Activated B cell treated with CpG ODN at 0.5 μM for 24 hours (primary cell): ENCODE measurements at places on chromosomes 1 and 21. TPM values are rescaled to one million over a fixed set of nuclear protein-coding genes. Genes with fewer than 3 reads are reported as not detected.

DNA sequence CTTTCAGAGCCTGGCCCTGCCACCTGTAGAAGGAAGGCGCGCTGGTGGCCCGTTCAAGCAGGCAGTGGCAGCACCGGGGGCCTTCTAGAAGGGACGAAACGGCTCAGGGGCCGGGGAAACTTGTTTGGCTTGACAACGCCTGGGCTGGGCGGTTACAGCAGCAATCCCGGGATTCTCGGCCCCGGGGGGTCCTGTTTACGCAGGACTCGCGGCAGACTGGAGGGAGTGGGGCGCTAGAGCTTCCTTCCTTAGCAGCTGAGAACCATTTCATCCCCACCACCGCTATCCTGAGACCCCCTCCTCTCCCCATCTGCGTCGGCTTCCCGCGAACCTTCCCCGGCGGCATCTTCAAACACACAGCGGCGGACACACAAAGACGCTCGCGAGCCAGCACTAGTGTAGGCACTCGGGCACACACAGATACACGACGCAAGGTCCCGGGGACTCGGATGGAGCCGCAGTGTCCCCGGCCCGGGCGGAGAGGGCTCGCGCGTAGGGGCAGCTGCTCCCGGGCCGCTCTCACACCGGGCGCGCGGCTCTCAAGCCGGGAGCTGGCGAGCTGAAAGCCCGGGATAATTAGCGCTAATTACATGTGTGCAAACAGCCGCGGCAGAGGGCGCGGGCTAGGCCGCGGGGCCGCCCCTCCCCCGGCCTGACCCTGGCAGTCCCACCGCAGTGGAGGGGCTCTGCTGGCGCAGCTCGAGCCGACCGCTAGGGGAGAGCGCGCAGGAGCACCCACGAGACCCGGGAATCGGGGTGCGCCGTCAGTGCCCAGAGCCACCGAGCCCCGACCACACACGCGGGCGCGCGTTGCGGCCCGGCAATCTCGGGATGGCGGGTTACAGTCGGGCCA, 271.4 kb downstream of the FOXD2 start:
- DNase-seq = no peak
- no peaks in the 10 kb centered on the region for H3K36me3 ChIP-seq
- no peak overlapping the region for H3K27ac ChIP-seq
- peaks cover 15% of the 10 kb centered on the region for H3K4me1 ChIP-seq
- peaks cover 64% of the 10 kb centered on the region for H3K27me3 ChIP-seq

Gene PHLDA3
- total RNA-seq = 0.18 TPM in 1 of 2 replicates, not detected in the other

DNA sequence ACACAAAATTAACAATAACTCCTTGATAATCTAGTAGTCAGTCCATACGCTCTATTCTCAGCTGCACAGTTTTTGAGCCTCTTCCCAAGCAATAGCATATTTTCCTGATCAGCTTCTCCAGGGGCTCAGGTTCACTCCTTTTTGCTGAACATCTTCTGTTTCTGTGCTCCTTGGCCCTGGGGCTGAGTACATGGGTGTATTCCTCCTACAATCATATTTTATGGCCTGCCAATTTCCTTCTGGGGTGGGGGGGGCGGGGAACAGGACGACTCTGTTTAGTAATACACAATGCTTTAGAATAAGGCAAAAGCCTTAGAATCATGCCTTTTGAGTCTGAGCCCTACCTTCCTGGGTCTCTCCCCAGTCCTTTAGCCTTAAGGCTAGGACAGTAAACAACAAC, 8.5 kb downstream of the CLDN19 start:
- no peaks in the 10 kb centered on the region for H3K36me3 ChIP-seq
- DNase-seq = no peak
- H3K4me3 ChIP-seq = no peak overlapping the region
- H3K27ac ChIP-seq = no peak overlapping the region

Gene GNAT2
- 0.71 TPM in 1 of 2 replicates, not detected in the other for total RNA-seq

- H3K4me1 ChIP-seq = peaks cover 7% of the 10 kb centered on the region
- H3K27me3 ChIP-seq = no peaks in the 10 kb centered on the region
- peak overlapping the region; percentile 36 for H3K27ac ChIP-seq
- H3K4me3 ChIP-seq = peak overlapping the region; percentile 36
Measured at GRCh38 chr1:103517380-103518047, 8.0 kb upstream of the RNPC3 start.

DNA sequence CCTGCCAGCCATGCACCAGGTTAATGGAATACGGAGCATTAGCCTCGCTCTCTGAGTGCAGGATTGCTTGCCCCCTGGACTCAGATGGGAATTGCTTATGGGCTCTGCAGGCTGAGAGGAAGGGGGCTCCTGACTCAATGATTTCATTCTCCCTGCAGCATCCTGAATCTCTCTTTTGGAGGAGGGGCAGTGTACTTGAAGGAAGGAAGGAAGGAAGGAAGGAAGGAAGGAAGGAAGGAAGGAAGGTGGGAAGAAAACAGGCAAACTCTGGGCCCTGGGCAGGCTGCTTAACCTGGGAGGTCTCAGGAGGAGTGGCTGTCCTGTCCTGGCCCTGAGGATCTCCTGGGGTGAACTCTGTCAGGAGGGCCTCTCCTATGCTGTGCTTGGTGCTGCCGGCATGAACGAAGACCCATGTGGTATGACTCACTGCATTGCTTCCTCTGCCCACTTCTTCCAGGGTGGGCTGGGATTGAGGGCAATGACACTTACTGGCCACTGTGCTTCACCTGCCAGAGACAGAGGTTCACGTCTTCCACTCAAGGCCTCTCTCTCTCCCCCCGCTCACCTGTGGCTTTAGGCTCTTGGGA, 257.1 kb upstream of the CSF3R start:
- H3K4me3 ChIP-seq = no peak overlapping the region
- H3K36me3 ChIP-seq = no peaks in the 10 kb centered on the region
- H3K27ac ChIP-seq = no peak overlapping the region
- H3K4me1 ChIP-seq = no peaks in the 10 kb centered on the region
- H3K27me3 ChIP-seq = peaks cover 27% of the 10 kb centered on the region
- no peak for DNase-seq

Gene PBX1
- total RNA-seq = not detected in 2 replicates

DNA sequence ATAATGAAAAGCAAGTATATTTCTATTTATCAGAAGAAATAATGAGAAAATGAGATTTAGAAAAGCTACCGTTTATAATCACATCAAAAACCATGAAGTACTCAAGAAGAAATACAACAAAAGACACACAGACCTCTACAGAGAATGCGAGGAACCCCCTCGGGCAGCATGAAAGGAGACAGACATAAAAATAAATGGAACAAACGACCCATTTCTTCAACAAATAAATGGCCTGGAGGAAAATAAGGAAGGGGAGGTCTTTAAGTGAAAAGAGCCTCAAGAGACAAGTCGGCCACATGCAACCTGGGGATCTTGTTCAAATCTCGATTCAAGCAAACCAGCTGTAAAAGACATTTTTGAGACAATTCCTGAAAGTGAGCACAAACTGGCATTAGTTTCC, 6.0 kb downstream of the CFAP74 start:
- H3K4me1 ChIP-seq = peaks cover 2% of the 10 kb centered on the region
- no peaks in the 10 kb centered on the region for H3K36me3 ChIP-seq
- H3K27me3 ChIP-seq = peaks cover 27% of the 10 kb centered on the region
- no peak for DNase-seq

Gene GJA5
- not detected in 2 replicates for total RNA-seq

Gene C1orf210
- total RNA-seq = not detected in 2 replicates

Gene S100A11
- 65.6 and 71.2 TPM in 2 replicates for total RNA-seq

- H3K36me3 ChIP-seq = peaks cover 71% of the 10 kb centered on the region
Measured at GRCh38 chr1:22071511-22071910, 19.0 kb downstream of the CDC42 start.

Gene CFAP74
- not detected in 2 replicates for total RNA-seq

Gene ESPN
- total RNA-seq = 0.18 TPM in 1 of 2 replicates, not detected in the other

Gene UTS2
- 4.1 and 5.9 TPM in 2 replicates for total RNA-seq

DNA sequence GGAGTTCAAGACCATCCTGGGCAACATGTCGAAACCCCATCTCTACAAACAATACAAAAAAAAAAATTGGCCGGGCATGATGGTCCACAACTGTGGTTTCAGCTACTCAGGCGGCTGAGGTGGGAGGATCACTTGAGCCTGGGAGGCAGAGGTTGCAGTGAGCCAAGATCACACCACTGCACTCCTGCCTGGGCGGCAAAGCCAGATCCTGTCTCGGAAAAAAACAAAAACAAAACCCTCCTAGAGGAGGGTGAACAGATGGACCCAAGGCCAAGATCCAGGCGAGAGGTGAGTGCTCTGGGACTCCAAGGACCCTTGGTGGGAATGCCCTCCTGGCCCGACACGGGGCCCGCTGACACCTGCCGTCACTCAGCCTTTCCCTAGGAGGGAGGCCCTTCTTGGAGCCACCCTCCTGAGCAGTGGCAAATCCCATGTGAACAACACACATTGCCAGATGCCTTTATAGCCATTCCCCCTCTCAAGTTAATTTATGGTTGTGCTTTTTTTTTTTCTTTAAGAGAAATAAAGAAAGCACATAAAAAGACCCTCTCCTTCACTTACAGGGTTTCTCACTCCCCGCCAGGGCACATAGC, 380 bp downstream of the TFF2 start:
- H3K4me1 ChIP-seq = no peaks in the 10 kb centered on the region
- no peak overlapping the region for H3K4me3 ChIP-seq
- no peak overlapping the region for H3K27ac ChIP-seq
- peaks cover 10% of the 10 kb centered on the region for H3K27me3 ChIP-seq

- no peak overlapping the region for H3K27ac ChIP-seq
- no peaks in the 10 kb centered on the region for H3K27me3 ChIP-seq
- no peaks in the 10 kb centered on the region for H3K4me1 ChIP-seq
- DNase-seq = no peak
Measured at GRCh38 chr1:238484121-238484520, 593.4 kb upstream of the ZP4 start.

- no peaks in the 10 kb centered on the region for H3K27me3 ChIP-seq
- H3K27ac ChIP-seq = no peak overlapping the region
- no peaks in the 10 kb centered on the region for H3K4me1 ChIP-seq
- DNase-seq = no peak
Measured at GRCh38 chr1:11526071-11526895, 47.3 kb downstream of the DISP3 start.

Gene MYOC
- total RNA-seq = not detected in 2 replicates

Gene FAM78B
- 0.64 and 1.00 TPM in 2 replicates for total RNA-seq

- no peaks in the 10 kb centered on the region for H3K36me3 ChIP-seq
- H3K4me3 ChIP-seq = no peak overlapping the region
- H3K4me1 ChIP-seq = peaks cover 4% of the 10 kb centered on the region
- no peak overlapping the region for H3K27ac ChIP-seq
- no peak for DNase-seq
Measured at GRCh38 chr1:179714159-179714558, 28.9 kb upstream of the FAM163A start.

Gene PKNOX1
- total RNA-seq = 13.3 and 15.6 TPM in 2 replicates

Gene TPTE
- total RNA-seq = not detected in 2 replicates

- H3K27ac ChIP-seq = no peak overlapping the region
- DNase-seq = no peak
- peaks cover 80% of the 10 kb centered on the region for H3K36me3 ChIP-seq
- no peaks in the 10 kb centered on the region for H3K27me3 ChIP-seq
- H3K4me1 ChIP-seq = no peaks in the 10 kb centered on the region
- no peak overlapping the region for H3K4me3 ChIP-seq
Measured at GRCh38 chr1:48740621-48741020, 36.1 kb downstream of the BEND5 start.

Gene SMCP
- not detected in 2 replicates for total RNA-seq

GRCh38 chr1:162003061-162003829, 20.4 kb downstream of the OLFML2B start:
- no peak for DNase-seq
- H3K27me3 ChIP-seq = peaks cover 19% of the 10 kb centered on the region
- H3K36me3 ChIP-seq = no peaks in the 10 kb centered on the region
- no peak overlapping the region for H3K27ac ChIP-seq
- no peaks in the 10 kb centered on the region for H3K4me1 ChIP-seq

Gene LAMC2
- total RNA-seq = not detected in 2 replicates

DNA sequence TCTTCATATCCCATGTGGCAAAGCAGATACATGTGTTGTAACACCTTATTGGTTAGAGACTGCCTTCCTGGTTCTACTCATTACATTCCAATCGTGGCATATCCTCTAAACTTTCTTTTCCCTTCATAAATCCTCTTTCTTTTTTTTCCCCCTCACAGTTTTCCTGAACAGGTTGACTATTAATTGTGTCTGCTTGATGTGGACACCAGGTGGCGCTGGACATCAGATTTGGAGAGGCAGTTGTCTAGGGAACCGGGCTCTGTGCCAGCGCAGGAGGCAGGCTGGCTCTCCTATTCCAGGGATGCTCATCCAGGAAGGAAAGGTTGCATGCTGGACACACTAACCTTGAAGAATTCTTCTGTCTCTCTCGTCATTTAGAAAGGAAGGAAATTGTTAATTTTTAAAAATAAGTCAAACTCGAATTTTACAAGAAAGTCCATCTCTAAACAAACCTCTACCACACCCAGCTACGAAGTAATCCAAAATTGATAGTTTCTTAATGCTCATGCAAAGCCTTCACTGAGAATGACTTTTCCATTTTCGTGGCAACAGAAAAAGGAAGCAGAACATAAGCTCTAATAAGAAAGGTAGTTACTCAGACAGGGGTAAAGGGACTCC, 59.4 kb upstream of the ASB17 start:
- DNase-seq = peak; percentile 30
- no peak overlapping the region for H3K4me3 ChIP-seq
- no peaks in the 10 kb centered on the region for H3K36me3 ChIP-seq
- peaks cover 3% of the 10 kb centered on the region for H3K27me3 ChIP-seq
- H3K27ac ChIP-seq = no peak overlapping the region

- H3K36me3 ChIP-seq = no peaks in the 10 kb centered on the region
- no peaks in the 10 kb centered on the region for H3K4me1 ChIP-seq
- H3K27ac ChIP-seq = no peak overlapping the region
- no peak for DNase-seq
Measured at GRCh38 chr1:208565756-208566440, 321.7 kb upstream of the PLXNA2 start.

- H3K4me3 ChIP-seq = peak overlapping the region; percentile 87
- H3K36me3 ChIP-seq = peaks cover 21% of the 10 kb centered on the region
- no peaks in the 10 kb centered on the region for H3K27me3 ChIP-seq
- H3K4me1 ChIP-seq = peaks cover 46% of the 10 kb centered on the region
- DNase-seq = no peak
Measured at GRCh38 chr1:6783936-6784559, 1.2 kb upstream of the CAMTA1 start.

DNA sequence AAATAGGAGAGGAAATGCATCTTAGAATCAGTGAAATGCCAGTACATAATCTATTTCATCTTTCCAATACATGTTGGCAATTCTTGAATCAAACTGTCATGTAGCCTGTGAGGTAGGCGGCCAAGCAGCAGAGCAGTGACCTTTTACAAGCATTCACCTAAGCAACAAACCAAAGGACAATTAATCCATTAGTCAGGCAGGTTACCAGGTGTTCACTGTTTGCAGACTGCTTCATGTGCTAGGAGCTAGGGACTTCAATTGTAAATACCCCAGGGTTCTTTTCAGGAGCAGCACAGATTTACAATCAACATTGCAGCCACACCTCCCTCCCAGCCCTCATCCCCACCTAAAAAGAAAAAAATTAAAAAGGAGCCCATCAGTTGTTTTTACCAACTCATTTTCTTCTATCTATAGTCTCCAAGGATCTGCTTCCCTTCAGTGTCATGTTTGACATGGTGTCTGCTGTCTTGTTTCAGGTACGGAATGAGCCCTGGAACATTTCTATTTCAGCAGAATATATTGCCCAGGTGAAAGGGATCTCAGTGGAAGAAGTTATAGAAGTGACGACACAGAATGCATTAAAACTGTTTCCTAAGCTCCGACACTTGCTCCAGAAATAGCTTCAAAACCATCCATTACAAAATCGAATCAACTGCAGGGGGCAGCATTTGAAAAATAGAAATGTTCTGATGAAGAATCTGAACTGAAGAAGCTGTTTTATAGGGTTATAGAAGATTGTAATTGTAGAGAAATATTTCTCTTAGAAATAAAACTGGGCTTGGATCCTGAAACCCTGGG, 23.0 kb downstream of the TATDN3 start:
- no peaks in the 10 kb centered on the region for H3K27me3 ChIP-seq
- H3K27ac ChIP-seq = no peak overlapping the region
- peaks cover 6% of the 10 kb centered on the region for H3K4me1 ChIP-seq
- no peak overlapping the region for H3K4me3 ChIP-seq
- peaks cover 22% of the 10 kb centered on the region for H3K36me3 ChIP-seq
- DNase-seq = no peak

Gene SNX7
- total RNA-seq = not detected in 2 replicates

Gene FMO5
- total RNA-seq = 1.5 and 1.8 TPM in 2 replicates
